Activated CD4-positive, alpha-beta T cell treated with anti-CD3 and anti-CD28 coated beads for 4 hours (primary cell): ENCODE measurements at places on chromosomes 1 and 21.

DNA sequence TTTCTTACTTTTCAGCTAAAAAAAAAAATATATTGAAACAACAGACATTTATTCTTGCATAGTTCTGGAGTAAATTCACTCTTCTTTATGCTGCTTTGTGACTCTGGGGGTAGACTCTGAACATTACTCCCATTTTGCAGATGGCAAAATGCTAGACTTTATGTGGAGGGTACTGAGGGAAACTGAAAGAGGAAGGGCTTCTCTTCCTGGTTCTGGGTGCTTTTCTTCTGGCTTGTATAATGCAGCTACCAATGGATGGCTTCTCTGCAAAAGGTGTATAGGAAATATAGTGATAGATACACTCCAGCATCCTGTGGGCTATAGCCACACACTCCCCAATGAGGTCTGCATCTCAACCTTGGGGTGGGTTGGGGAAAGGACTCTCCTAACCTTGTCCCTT, 19.7 kb upstream of the ZBTB40 start:
- DNase-seq, result no peak

- DNase-seq, result no peak
These were observed 687.0 kb upstream of the ADGRL4 start for GRCh38 chr1:79693441-79694114.

- no peak for DNase-seq
These were observed 41.7 kb downstream of the DISP3 start for GRCh38 chr1:11520531-11521233.

DNA sequence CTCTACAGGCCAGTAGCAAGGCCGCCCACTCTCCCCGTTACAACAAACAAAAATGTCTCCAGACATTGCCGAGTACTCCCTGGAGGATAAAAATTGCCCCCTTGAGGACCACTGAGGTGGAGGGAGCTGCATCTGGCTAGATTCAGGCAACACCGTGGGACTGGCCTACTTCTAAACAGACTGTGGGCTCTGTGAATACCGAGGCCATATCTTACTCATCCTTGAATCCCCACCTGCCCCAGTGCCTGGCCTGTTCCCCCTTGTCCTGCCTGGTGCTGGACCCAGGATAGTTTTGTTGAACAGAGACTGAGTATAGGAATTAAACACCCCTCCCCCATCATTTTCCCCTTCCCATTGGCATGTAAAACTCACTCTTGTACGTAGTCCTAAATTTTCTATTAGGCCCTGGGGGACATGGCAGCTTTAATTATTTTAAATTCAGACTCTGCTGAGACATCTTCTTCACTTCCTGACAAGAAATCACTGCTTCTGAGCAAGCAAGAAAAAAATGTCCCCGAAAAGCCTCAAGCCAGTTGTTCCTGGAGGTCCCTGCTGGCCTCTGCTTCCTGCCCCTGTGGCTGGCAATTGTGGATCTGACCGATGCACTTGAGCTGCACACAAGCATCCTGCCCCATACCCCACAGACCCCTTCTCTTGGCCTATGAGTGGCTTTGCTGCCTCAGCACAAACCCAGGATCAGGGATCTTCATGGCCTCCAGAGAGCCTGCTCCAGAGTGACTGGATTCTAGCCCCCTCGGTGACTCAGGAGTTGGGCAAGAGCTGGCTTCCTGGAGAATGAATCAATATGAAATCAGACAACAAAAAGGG, 111.0 kb downstream of the ACTL8 start:
- no peak for DNase-seq

- no peak for DNase-seq
These were observed 46.5 kb upstream of the KIF26B start for GRCh38 chr1:245108246-245108645.

- no peak for DNase-seq
These were observed 20.7 kb upstream of the MFSD2A start for GRCh38 chr1:39933956-39934941.

GRCh38 chr1:20487236-20487590, 1.2 kb upstream of the CAMK2N1 start:
- no peak for DNase-seq

DNA sequence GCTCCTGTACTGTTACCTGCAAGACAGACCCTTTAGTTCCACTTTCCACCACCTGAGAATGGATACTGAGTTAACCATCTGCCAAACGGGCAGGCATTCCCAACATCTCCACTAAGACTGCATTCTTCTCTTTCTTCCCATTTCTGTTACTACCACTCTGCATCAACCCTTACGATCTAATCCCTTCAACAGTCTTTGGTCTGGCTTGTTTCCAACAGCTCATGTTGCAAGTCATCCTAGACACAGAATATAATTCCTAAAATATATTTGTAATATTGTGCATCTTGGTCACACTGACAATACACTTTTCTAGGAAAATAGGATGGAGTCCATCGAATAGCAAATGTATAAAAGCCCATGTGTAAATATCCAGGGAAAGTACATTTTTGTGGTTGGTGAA, 166.7 kb downstream of the SIPA1L2 start:
- DNase-seq, result no peak

- DNase-seq, result no peak
These were observed 8.0 kb upstream of the ANGPTL3 start for GRCh38 chr1:62589321-62589720.
